RPMI7951 (cell line): ENCODE measurements at places on chromosomes 4 and X. TPM values are rescaled to one million over a fixed set of nuclear protein-coding genes. Genes with fewer than 3 reads are reported as not detected.

ZNF711 gene
- 0.12 TPM in 1 of 2 replicates, not detected in the other for total RNA-seq

PRDM8 gene
- 6.4 and 11.7 TPM in 2 replicates for total RNA-seq

LINC00632 gene
- total RNA-seq, result 0.39 and 0.48 TPM in 2 replicates

RBMXL3 gene
- not detected in 2 replicates for total RNA-seq

CYP4V2 gene
- total RNA-seq, result 6.2 and 9.5 TPM in 2 replicates
